Fibroblast of skin of right quadriceps (primary cell): ENCODE measurements at places on chromosomes 3 and 15.

- no peak for DNase-seq
These were observed 21.6 kb downstream of the LIMD1 start for GRCh38 chr3:45616158-45616557.

DNA sequence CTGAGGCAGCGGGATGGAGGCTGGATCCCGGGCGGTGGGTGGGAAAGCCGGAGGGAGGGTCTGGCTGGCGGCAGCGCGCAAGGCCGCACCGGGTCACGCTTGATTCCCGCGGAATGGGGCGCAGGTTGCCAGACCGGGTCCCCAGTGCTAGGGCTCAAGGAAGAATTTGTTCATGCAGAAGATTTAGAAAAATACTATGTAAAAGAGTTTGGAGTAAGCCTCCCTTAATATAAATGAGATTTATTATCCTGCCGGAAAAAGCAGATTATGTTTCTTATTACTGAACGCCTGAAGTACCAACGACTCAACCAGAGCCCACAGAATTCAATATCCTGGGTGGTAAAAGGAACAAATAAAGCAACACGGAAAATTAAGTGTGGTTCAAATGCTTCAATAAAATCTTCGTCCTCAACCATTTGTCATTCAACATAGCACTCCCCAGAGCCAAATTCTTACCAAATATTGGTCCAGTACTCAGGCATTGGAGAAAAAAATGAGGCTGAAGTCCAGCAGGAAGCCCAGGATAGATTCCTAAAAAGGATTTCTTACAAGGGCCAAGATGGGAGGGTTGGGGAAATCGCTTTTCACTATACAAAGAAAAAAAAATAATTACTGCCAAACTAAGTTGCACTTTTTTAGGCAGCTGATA is 1.2 kb upstream of the ZBTB20 start:
- no peak for DNase-seq

- DNase-seq = peak; percentile 30
These were observed 358.4 kb downstream of the FOXP1 start for GRCh38 chr3:71225002-71225684.

DNA sequence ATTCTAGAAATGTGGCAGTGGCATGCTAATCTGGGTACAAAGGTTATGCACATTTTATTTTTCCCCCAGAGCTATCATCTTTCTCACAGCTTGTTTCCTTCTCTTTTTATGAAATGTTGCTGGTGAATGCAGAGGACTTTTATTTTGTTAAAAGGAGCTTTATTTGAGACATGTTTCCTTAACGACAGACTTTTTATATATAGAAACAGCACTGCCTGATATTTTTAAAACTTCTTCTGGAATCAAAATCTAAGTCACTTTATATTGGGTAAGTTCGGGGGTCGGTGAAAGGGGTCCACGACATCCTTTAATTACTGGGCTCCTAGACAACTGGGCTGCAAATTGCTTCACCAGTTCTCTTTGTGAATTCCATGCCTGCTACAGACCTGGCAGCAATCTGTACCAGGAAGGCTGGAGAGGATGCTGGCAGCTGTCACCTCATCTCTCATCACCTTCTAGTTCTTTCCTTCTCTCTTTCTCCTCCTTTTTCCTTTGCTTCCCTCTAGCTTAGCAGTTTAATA is 464.7 kb downstream of the PDCD6IP start:
- DNase-seq = no peak

GRCh38 chr15:47988564-47988963 is 132.2 kb upstream of the SLC24A5 start:
- DNase-seq = no peak

- no peak for DNase-seq
These were observed 5.5 kb downstream of the MAP6D1 start for GRCh38 chr3:183819831-183820230.

GRCh38 chr3:40920041-40920440 is 279.3 kb upstream of the CTNNB1 start:
- no peak for DNase-seq

GRCh38 chr3:64799606-64800005 is 111.8 kb upstream of the ADAMTS9 start:
- DNase-seq = no peak

DNA sequence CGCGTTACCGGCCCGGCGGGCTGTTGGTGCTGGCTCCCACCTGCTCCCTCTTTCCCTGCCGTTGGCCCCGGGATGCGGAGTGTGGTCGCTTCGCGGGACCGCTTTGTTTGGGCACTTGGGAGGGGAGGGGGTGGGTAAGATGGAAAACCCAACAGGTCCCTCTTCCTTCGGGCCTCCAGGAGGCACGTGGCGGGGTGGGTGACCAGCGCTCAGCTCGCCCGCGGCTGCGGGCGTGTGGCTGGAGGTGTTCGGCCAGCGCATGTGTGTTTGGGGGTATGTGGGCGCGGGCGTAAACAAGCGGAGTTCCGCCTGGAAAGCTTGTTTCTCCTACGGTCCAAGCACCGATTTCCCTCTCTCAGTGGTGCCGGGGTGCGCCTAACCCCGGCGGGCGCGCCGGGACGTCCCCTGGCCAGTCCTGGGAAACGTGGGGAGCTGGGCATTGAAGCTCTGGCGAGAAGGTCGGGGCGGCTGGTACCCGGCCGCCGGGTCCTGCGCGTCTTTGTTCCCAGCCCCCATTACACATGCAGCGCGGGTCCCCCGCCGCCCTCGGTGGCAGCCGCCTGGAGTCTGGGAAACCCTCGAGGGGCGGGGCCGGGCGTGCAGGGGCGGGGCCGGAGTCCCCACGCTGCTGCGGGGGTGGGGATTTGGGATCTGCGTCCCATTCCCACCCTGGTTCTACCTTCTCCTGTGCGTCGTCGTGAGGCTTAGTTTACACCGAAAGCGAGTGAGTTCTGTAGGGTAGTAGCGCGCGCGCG is 1.4 kb downstream of the ACVR2B start:
- DNase-seq = peak; percentile 51

- DNase-seq = no peak
These were observed 1.8 kb downstream of the CLDN18 start for GRCh38 chr3:138011722-138012121.

DNA sequence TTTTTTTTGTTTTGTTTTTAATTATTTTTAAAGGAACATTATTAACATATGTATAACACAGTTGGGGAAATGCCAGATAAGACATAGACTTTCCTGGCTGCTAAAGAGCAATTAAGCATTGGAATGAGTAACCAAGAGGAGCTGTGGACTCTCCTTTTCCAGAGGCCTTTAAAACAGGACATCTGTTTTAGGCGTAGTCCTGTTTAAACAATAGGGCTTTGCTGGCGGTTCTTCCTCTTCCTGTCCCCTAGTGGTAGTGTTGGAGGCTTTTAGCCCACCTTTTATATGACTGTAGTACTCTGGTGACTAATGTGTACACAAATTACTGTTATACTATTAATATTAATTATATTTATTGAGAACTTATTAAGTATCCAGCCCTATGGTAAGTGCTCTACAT is 81.9 kb downstream of the PPARG start:
- peak; percentile 52 for DNase-seq

DNA sequence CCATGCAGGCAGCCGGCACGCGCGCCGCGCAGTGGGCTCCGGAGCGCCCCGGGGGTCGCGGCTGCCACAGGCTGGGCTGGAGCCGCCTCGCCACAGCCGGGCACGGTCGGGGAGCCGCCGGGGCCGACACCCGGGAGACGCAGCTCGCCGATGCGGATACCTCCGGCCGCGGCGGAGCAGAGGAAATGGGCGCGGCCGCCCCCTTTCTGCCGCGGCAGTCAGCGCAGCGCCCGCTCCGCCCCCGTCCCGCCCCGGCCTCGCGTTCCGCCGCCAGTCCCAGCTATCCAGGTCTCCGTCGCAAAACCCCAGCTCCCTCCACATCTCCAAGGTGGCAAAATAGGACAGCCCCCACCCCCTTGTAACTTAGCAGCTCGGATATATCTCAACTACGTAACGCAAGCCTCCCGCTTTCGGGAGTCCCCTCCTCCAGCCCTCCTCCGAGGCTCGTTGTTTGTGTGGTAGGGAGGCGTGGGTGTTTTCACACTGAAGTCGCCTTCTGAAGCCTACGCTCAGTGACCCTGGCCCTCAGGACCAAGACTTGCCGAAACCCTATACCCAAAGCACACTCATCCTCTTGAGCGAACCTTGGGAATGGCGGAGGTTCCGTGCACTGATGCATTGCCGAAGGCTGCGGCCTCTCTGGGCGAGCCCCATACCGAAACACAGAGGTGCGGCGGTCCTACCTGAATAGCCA is at the start of gene SH3BP5:
Gene SH3BP5 (minus strand): TSS at position 182 of the 694 bp plus-strand sequence. CDS start 178 bp downstream, at position 4.
- DNase-seq = peak; percentile 68

DNA sequence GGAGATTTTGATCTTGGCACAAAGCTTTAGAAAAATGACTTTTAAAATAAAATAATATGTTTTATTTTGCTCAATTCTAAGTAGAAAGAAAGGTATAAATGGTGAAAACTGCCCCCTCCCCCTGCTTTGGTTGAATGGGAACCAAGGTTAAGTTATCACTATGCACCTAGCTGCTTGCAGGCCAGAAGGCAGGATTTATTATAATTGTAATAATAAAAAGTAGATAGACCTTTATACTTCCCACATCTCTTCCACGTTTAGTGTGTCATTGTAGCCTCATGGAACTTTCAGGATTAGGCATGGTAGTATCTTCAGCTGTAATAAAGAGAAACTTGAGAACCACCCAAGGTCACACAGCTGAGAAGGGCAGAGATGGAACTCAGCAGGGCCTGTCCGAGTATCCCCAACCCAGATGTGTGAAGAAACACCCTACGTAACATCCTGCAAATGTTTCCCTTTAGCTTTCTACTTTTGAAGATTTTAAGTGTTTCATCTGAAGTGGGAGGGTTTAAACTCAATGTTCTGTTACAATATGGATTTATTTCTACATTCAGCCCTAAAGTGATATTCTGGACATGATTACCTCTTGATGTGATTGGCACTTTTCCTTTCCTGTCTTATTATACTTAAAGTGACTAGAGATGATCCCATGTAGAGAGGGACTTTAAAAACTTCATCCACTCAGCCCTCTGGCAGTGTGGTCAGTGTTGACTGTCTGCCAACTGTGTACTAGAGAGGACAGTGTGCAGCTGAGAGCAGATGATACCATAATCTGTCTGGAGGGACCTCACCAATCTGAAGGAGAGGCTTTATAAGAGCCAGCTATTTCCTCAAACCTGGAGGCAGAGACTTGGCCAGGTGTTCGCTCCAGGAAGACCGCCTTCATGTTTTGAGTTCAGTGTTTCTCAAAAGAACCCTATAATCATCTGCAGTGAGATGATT is 282.5 kb upstream of the TRIM42 start:
- no peak for DNase-seq

- DNase-seq = no peak
These were observed 147.5 kb downstream of the ANXA2 start for GRCh38 chr15:60250316-60250715.

DNA sequence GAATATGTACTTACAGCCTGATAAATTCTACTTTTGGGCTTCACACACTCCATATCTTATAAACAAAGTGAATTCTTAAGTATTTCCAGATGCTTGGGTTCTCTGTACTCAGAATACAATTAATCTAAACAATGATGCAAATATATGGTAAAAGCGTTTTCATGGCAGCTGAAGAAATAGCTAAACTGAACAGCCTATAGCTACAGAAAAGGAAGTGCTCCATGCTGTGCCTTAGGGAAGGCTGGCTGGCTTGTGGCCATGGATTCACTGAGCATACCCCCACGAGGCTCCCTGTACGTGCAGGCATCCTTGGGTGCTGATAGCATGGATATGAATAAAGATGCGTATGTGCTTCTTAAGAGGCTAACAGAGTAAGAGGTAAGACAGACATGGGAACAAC is 264.0 kb downstream of the KLF13 start:
- DNase-seq = peak; percentile 34

GRCh38 chr3:150062492-150062891 is 91.8 kb upstream of the PFN2 start:
- peak; percentile 73 for DNase-seq

- no peak for DNase-seq
These were observed 323.0 kb upstream of the CDIN1 start for GRCh38 chr15:36256404-36256807.

- DNase-seq = no peak
These were observed 95.7 kb downstream of the PRICKLE2 start for GRCh38 chr3:64129581-64129980.

DNA sequence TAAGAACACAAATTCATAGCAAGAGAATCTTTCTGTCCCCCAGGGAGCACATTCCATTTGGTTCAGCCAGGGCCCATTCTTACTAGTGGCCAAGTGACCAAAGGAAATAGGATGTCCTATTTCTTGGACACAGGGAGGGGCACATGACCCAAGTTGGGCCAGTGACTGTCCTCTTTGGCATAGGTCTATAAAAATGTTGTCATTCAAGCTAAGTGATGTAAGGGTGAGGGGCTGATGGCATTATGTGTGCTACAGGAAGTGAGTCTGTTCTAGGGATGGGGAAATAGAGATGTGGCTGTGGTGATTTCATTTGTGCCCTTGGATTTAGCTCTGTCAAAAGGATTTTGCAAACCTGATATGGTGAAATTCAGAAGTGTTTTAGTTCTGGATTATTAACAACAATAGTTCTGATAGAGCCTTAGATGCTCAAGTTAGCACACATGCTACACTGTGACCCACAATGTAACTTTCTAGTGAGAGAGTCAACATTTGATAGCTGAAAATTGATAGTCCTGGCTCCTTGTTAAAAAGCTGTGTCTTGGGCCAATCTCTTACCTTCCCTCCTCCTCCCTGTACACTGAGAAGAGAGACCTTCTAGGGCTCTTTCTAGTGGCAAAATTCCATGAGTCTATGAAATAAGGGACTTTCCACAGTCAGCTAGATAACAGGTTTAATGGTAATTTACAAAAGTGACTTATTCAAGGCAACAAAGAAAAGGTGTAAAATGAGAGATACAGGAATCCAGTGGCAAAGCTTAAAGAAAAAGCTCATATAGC is 117.2 kb downstream of the THRB start:
- DNase-seq = no peak

GRCh38 chr3:36763850-36764703 is at the start of gene DCLK3:
Gene DCLK3 (minus strand): TSS chr3:36764553. CDS start chr3:36764263, 290 bp downstream.
- DNase-seq = no peak

GRCh38 chr15:76752549-76752948 is 152.6 kb downstream of the SCAPER start:
- no peak for DNase-seq

- peak; percentile 35 for DNase-seq
These were observed 9.9 kb downstream of the TJP1 start for GRCh38 chr15:29812384-29812694.

DNA sequence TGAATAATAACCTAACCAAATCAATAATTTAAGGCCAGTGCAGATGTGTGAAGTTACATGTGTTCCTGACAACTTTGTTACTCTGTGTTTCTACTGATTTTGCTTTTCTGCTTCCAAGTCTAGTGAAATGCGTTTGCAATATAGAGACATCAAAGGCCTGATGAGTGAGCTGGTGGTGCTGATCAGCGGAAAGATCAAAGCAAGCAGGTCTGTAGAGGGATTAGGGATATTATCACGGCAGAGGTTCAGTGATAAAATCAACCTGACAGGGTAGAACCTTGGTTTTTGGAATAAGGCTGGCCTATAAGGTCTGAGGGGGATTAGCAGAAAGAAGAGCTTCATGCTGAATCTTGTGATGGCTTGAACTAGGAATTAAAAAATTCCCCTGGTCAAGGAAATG is 111.7 kb downstream of the EDEM1 start:
- DNase-seq = no peak

DNA sequence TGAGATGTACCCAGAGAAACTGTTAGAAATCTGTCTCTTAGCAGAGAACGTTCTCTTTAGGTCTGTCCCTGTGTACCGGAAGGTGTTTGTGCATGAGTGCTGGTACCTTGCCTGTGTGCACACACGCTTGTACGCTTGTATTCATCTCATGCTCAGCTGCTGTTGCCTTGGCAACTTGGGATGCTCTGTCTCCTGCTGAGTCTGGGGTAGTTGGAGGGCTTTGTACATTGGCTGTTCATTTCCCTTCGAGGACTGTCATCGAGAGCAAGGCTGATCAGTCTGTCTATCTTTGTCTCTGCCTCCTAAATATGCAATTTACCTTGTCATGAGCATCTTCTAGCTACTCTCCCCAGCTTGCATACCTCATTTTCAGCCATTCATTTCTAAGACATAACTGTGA is 147.2 kb downstream of the SLCO3A1 start:
- DNase-seq = no peak
